Naive thymus-derived CD4-positive, alpha-beta T cell (primary cell): ENCODE measurements at places on chromosomes 2 and 18. TPM values are rescaled to one million over a fixed set of nuclear protein-coding genes. Genes with fewer than 3 reads are reported as not detected.

DNA sequence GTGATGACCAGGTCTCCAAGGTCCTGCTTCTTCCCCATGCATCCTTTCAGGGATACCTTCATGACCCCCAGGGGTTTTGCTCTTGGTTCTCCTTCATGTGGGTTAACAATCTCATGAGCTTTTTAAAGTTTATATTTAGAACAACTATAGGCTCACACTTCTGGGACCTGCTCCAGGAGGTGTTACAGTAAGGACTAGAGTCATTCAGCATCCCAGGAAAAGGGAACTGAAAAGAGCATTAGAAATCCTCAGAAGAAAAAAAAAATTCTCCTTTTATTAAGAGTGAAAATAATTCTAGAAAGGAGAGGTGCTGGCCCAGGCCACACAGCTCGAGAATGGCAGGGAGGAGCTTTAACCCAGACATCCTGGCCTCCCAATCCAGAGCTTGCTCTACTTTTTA is 66.5 kb downstream of the SETBP1 start:
- no peak for DNase-seq
- no peaks in the 10 kb centered on the region for H3K27me3 ChIP-seq
- no peak overlapping the region for H3K27ac ChIP-seq
- no peaks in the 10 kb centered on the region for H3K36me3 ChIP-seq
- H3K4me3 ChIP-seq = no peak overlapping the region

- no peaks in the 10 kb centered on the region for H3K4me1 ChIP-seq
- DNase-seq = no peak
- H3K27ac ChIP-seq = no peak overlapping the region
- no peaks in the 10 kb centered on the region for H3K27me3 ChIP-seq
These were observed 23.4 kb downstream of the BCL11A start for GRCh38 chr2:60529785-60530627.

RBFA gene
- 15.7 TPM for polyA plus RNA-seq

- H3K27ac ChIP-seq = no peak overlapping the region
- H3K4me3 ChIP-seq = no peak overlapping the region
- H3K27me3 ChIP-seq = no peaks in the 10 kb centered on the region
- H3K36me3 ChIP-seq = no peaks in the 10 kb centered on the region
These were observed 110.7 kb downstream of the SLC8A1 start for GRCh38 chr2:40341198-40341597.

- no peaks in the 10 kb centered on the region for H3K36me3 ChIP-seq
- no peaks in the 10 kb centered on the region for H3K4me1 ChIP-seq
These were observed 15.9 kb upstream of the CD28 start for GRCh38 chr2:203690441-203691047.

DNA sequence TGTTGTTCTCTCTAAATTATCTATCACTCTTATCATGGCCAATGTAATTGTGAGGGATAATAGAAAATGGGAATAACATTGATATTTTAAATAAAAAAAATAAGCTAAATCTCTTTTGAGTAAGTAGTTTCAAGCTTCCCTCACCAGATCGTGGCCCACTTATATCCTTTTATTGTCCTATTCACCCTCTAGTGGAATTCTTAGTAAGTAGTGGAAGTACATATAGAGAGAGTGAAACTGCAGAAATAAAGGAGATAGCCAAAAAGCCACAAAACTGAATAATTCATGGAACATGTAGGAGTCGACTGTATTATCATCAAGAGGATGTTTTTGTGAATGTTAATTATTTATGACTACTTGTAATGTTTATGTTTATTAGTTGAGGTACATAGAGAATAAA is 66.1 kb upstream of the DTNA start:
- no peak overlapping the region for H3K27ac ChIP-seq
- H3K4me1 ChIP-seq = no peaks in the 10 kb centered on the region
- no peaks in the 10 kb centered on the region for H3K36me3 ChIP-seq
- H3K4me3 ChIP-seq = no peak overlapping the region
- H3K27me3 ChIP-seq = no peaks in the 10 kb centered on the region

LIMS4 gene
- 2.6 TPM for polyA plus RNA-seq
